Right forelimb (tissue), 1 donor: ENCODE measurements at places on chromosomes 12 and 14.

- no peak for DNase-seq
These were observed 37.4 kb downstream of the PHLDA1 start for GRCh38 chr12:75994069-75994740.

- no peak for DNase-seq
These were observed 256.9 kb downstream of the SYT1 start for GRCh38 chr12:79121486-79121885.

DNA sequence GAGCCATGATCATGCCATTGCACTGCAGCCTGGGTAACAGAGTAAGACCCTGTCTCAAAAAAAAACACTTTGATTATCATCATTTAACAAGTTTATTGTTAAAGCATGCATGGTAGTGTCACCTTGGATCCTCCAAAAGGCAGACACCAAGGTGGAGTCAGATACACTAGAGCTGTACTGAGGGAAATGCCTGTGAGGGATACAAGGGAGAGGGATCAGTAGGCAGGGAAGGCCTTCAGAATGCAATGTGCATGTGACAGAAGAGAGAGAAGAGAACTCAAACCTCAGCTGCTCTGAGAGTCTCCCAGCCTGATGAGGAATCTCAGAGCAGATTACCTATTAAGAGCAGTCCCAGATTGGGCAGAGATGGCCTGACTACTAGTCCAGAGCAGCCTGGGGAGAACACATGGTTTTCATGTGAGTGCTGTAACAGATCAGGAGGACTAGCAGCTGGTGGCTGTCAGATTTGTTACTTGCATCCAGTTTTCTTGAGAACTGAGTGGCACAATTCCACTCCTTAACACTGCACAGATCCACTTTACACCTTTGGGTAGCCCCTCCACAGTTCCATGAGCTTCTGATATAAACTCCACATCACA lies 38.0 kb upstream of the A2ML1 start:
- DNase-seq: no peak

DNA sequence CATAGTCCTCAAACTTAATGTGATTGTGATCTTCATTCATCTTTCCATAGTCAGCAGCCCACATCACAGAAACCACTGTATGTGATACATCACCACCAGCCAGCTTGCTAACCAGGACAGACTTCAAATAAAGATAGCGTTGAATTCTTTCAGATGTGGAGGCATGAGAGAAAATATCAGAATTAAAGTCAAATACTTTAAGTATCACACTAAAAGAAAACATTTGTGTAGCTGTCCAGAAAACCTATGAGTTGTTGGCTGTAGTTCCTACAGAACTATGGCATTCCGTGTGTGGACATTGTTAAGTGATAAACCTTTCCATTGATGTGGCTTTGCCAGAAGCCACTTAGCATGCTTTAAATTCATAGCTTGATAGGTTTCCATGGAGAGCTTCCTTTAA lies 105.1 kb downstream of the LLPH start:
- no peak for DNase-seq
